ENCODE measurements at places on chromosomes 1 and 21.
A peak's percentile ranks its signal among the peaks of the same experiment; 100 is the strongest.

- no peak for DNase-seq
These were observed 127.1 kb upstream of the KCNJ15 start for GRCh38 chr21:38129711-38130110.

GRCh38 chr1:54800899-54801759 lies at the start of gene TTC22:
Gene TTC22, minus strand, starts transcription at chr1:54801323. Its CDS starts 160 bp downstream, at chr1:54801163.
- peak; percentile 60 for DNase-seq

DNA sequence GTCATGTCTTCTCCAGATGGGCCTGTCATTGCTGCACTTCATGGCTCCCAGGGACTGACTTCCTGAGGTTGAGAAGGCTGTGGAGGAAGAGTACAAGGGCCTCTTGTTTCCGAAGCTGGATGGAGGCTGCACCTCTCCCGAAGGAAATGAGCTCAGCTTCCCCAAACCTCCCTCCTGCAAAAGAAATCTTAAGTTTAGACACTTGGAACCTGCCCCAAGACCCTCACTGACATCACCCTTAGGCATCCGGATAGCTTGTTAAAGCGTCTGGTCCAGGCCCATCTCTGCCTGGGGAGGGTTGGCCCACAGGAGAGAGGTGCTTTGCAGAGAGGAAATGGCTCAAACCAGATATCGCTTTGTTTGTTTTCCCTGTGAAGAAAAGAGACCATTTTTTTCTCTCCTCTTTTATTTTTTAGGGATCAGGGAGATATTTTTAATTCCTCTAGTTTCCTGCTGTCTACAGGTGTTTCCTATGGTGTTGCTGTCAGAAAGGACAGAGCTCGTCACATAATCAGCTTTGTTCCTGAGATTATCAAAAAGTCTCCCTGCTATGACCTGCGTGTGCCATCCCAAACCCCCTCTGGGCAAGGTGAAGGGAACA lies 25.0 kb downstream of the RCSD1 start:
- no peak for DNase-seq

DNA sequence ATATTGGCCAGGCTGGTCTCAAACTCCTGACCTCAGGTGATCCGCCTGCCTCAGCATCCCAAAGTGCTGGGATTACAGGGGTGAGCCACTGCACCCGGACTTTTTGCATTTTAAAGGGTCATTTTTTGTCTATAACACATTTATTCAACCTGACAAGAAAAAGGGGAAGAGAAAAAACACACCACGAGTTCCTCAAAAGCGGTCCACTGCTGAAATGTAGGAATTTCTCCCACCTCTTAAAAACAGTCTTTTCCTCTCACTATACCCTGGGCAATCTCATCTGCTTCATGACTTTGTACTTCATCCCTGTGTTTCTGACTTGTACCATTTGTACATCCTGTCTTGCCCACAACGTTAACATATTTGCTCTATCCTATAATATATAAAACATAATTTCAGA lies 413.3 kb upstream of the PTBP2 start:
- DNase-seq = no peak

- no peak for DNase-seq
These were observed 60.3 kb downstream of the TRAF5 start for GRCh38 chr1:211386921-211387320.

- no peak for DNase-seq
These were observed 519.8 kb downstream of the COL11A1 start for GRCh38 chr1:102588536-102588935.

DNA sequence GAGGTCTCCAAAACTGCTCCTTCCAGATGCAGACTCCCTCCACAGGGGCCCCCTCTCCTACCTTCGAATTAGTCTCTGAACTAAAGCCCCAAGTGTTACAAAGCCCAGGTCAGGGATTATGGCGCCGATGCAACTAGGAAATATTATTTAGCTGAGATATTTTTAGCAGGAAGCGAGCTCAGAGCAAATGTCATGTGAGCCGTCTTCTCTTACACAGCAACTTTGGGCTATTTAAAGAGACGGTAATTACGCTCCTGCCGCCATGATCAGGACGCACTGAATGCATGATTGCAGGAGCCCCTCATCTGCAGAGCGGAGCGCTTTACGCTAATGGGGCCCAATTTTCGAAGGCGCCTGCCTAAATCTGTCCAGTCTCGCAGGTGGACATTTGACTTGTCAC lies 55.3 kb upstream of the TARDBP start:
- no peak for DNase-seq

DNA sequence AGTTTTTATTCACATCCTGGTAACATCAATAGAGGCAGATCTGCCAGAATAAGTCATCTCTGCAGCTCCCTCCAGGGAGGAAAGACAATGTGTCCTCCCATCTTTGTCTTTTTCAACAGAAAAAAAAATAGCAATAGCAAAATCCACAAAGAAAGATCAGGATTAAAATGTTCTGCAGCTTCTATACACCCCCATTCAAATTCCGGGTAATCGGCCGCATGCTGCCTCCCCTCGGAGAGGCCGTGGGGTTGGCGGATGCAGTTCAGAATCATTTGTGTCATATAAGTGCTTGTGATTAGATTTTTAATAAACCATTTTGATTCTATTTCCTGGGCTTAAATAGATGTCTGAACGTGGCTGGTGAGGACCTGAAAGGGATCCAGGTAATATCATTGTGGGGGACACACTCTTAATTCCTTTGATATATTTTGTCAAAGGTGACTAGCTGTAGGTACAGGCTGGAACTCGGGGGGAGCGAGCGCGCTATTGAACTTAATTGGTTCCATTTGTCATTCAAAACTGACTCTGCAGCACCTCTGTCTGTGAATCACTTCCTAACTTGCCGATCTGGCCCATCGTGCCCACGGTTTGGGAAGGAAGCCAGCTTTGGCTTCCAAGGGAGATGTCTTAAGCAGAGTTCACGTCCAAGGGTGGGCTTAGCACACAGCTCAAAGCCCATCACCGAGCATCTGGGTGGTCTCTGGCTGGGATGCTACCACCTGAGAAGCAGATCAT lies 85.6 kb upstream of the ARHGEF16 start:
- DNase-seq = no peak

DNA sequence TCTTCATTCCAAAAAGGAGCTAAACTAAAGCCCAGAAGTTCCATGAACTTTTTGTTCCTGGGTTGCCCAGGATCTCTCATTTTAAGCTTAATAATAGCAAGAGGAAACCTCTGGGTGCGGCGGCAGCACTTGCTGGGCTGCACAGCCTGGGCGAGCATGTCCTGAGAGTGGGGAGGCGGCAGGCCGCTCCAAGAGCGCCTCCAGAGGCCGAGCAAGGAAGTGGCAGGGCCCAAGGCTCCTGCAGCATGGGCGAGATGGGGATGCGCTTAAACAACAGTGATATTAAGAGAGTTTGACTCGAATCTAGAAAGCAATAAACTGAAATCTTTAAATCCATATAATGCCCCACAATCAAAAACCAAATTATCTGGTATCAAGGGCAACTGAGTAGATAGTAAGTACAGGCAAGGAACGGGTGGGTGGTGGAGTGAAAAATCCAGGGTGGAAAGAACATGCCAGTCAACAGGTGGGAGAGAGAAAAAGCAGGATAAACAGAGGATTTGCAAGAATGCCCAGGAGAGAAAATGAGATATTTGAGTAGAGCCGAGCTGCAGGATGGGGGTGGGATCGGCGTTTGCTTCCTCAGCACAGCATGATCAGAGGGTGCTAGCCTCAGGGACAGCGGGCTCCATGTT lies 14.1 kb upstream of the TNR start:
- no peak for DNase-seq

DNA sequence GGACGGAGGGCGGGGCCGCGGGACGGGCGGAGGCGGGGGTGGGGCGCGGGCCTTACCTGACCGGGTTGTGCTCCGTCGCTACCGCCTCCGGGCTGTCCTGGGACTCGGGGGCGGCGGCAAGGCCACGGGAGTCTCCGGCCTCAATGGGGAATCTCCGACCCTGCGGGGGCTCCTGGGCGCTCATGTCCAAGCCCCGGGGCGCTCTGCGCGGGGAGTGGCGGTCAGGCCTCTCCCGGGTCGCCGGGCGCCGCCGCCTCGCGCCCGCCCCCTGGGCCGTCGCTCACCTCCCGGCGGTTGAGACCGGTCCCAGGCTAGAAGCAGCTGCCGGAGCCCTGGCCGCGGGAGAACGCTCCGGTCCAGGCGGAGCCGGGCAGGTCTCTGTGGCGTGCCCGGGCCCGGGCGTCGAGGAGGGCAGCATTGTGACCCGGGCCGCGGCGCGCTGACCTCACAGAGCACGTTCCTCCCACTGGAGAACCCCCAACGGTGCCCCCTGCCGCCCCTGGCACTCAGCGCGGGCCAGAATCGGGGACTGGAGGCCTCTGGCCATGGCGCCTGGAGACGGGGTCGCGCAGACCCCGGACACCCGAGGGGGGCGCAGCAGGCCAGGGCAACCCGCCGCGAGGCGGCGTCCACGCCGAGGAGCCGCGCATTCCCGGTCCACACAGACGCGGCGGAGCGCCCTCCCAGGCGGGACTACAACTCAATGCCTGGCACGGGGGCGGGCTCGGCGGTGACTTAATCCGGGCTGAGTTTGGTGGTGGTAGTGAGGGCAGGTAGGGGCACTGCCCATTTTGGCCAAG lies 411 bp downstream of the FAM229A start:
- DNase-seq = no peak

- no peak for DNase-seq
These were observed 53.5 kb upstream of the TENT5B start for GRCh38 chr1:27065999-27066630.
